AG20443 (cell line): ENCODE measurements at places on chromosomes 2 and 18.

GRCh38 chr2:62192811-62193210, 3.1 kb upstream of the B3GNT2 start:
- no peak for DNase-seq

- no peak for DNase-seq
Measured at GRCh38 chr2:63399156-63399555, 189.1 kb downstream of the WDPCP start.

GRCh38 chr2:10885094-10885860, 26.5 kb upstream of the KCNF1 start:
- DNase-seq, result no peak

GRCh38 chr18:60838677-60839076, 466.1 kb upstream of the MC4R start:
- no peak for DNase-seq

GRCh38 chr2:112251271-112251670, 3.6 kb downstream of the ZC3H8 start:
- no peak for DNase-seq
